GOT3 (cell line): ENCODE measurements at places on chromosomes 3 and 15.
A peak's percentile ranks its signal among the peaks of the same experiment; 100 is the strongest.

DNA sequence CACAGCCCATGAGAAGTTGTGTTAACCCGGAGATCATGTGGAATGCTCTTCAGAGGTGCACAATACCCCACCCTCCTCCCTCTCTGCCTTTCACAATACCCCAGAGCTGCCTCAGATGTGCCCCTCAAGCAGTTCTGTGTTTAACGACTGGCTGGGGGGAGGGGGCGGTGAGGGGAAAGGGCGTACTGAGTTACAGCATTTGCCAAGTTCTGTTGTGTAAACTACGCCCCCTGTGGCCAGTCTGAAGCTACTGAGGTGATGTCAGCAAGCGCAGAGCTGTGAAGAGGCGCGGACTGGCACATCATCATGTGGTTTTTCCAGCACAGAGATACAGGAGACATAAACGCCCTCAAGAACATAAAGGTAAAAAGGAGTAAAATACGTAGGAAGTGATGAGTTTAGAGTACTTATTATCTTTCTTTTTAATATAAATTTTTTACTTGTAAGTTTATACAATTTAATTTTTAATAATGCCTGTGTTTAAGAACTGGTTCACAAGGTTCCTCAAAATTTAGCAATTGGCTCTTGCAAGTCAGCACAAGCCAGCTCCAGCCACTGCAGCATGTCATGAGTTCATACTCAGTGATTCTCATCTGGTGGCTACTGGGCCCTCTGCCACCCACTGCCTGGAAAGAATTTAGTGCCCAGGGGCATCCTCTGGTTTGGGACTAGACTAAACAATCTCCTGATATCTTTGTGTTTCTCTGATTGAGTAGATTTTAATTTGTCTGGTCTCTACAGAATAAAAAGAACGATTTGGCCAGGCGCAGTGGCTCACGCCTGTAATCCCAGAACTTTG lies 1.7 kb downstream of the EPB42 start:
- no peak for DNase-seq

DNA sequence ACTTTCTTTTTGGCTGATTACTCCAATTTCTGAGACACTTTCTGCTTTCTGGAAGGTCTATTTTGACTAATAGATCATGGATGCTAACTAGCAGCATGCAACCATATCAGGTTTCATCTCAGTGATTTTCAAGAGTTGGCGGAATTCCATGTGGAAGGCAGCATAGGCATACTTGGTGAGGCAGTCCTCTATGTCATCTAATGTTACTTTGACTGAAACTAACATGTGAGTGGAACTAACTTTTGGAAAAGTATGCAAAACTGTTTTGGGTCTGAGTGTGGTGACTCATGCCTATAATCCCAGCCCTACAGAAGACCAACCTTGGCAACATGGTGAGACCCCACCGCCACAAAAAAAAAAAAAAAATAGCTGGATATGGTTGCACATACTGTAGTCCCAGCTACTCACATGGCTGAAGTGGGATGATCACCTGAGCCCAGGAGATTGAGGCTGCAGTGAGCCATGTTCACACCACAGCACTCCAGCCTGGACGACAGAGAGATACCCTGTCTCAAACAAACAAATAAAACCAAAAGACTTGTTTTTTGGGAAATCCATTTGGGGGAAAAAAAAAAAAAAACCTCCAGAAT lies 1033.7 kb downstream of the ROBO1 start:
- DNase-seq, result no peak

DNA sequence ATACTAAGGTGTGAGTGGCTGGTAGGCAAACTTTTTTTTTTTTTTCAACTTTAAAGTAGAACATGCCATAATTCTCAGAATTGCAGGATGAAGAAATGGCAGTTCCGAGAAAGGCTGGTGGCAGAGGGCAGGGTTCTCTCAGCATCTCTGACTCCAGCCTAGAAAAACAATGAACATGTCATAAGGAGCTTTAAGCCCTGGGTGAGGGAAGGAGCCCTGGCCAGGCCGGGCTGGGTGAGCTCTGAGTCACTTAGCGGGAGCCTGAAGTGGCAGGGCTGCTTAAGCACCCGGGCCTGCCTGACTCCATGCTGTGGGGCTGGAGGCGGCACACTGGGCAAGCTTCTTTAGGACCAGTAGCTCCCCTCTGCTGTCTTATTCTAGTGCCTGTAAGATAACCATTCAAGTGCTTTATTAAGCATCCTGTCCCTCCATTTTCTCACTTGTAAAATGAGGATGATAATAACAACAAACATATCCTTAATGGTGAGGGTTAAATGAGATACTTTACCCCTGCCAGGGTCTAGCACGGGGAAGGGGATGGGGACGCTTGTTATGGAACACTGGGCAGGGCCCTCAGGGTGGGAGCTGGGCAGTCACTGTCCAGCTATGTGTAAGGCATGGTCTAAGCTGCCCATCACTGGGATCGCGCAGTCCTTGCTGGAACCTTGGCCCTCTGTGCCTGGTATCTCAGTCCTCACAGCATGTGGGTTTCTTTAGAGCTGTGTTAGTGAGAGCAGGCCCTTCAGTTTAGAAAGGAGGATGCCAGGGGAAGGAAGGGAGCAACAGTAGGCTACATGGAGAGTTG lies 18.4 kb downstream of the SMAD6 start:
- DNase-seq, result no peak

GRCh38 chr15:81092559-81092902 lies 41.5 kb upstream of the CFAP161 start:
- no peak for DNase-seq

DNA sequence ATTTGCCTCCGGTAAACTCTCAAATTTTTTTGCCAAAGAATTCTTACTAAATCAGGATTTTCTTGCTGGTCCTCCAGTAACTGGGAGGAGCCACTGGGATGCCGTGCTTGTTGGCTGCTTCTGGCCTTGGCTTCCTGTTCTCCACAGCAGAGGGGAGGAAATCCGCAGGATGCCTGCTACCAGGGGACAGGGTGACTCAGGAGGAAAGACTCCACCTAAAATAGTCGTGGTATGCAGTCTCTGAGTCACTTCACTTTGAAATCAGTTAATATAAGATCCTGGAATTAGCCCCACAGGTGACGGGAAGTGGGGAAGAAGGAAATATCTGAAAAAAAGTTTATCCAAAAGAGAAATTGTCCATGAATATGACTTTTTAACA lies 6.5 kb upstream of the TM4SF18 start:
- peak; percentile 30 for DNase-seq

DNA sequence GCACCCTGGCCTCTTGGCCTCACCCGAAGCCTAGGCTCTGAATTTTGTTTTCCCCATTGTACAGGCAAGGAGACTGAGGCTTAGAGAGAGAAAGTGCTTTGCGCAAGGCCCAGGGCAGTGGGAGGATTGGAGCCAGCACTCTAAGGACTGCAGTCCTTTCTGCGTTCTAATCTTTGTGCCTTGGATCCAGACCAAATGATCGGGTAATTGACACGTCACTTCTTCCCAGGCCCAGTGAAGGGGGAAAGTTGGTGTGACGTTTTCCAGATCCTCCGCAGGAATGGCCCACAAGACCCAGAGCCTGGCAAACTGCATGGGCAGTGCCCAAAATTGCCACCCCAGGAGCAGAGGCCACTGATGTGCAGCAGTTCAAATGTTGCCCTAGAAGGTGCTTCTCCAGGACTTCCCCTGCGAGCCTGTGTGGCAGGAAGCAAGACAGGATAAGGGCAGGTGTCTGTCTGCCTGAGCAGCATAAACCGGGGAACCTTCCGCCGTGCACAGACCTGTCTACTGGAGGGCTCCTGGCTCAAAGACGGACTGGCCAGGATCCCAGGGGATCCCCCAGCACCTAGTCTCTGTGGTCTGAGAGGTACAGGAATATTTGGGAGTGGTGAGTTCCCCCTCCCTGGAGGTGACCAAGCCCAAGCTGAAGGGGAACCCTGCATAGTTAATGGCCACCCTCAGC lies 194.5 kb upstream of the TLE3 start:
- no peak for DNase-seq

GRCh38 chr3:11477407-11477911 lies 166.3 kb downstream of the VGLL4 start:
- DNase-seq, result no peak

GRCh38 chr15:98684436-98684835 lies 36.1 kb downstream of the IGF1R start:
- DNase-seq, result no peak

DNA sequence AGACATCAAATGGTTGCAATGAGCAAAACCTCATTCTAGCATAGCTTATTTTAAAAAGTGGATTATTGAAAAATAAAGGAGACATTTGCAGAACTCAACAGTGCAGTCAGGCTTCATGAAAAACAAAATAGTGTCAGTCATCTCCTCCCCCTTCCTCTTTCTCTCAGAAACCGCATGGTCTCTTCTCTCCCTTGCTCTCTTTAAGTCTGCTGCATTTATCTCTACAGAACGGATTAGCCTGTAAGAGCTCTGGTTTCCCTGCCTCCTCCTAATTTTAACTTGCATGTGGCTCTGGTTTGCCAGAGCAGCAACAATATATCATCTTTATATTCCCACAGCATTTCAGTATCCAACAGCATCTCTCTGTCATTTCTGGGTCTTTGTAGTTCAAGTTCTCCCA lies 609.0 kb downstream of the MECOM start:
- DNase-seq, result no peak

DNA sequence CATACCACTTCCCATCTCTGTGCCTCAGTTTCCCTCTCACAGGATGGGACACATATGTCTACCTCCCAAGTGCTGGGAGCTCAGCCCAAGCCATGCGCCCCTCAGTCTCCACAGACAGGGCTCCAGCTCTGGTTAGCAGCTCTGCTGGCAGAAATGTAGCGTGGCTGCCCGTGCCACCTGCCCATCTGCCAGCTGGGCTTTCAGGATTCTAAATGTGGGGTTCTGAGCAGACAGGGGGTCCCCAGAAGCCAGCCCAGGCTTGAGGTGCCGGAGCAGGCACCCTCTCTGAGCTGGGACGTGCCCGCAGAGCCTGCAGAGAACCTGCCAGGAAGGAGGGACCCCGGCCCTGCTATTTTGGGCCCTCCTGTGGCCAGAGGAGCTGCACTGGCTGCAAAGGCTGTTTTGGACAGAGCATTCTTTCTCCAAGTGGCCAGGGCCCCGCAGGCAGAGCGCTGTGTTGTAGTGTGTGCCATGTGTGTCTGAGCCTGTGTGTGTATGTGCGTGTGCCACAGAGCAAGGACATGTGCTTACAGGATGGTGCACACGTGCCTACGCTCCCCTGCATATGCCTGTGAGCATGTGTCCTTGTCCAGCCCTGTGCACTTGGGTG lies 31.7 kb downstream of the PSTPIP1 start:
- DNase-seq, result no peak

GRCh38 chr3:183094711-183095110 lies 4.6 kb downstream of the MCCC1 start:
- no peak for DNase-seq

DNA sequence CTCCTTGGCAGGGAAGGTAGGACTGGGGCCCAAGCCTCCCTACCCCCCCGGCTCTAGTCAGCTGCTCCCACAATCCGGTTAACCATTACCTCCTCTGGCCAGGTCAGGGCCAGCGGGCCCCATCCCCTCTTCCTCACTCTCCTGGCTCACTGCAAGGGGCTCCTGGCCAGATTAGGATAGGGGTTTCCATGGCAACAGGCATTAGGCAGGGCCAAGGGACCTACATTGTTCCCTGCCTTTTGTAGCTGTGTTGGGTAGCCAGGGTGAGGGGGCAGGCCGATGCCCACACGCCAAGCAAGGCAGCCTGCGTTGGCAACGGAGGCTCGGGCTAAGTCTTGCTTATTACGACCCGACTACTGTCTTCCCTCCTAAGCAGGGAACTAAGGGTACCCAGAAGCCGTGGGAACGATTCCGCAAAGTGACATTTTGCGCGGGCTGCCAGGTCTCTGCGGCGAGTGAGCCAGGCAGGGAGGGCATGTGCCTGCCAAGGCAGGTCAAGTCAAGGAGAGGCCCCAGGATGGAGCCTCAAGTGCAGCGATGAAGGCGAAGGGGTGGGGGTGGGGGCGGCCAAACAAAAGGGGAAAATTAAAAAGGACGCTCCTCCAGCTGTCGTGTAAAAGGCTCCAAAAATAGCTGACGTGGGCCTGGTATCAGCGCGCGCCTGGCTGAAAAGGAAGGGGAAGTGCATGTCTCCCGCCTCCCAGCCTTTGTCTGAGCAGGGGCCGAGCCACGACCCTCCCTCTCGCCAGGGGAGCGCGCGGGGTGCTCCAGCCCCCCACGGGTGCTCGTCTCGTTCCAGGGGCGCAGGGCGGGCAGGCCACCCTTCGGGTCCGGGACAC lies 919 bp downstream of the IDH2 start:
- DNase-seq, result no peak

GRCh38 chr3:14235003-14235911 lies 56.6 kb downstream of the LSM3 start:
- no peak for DNase-seq

DNA sequence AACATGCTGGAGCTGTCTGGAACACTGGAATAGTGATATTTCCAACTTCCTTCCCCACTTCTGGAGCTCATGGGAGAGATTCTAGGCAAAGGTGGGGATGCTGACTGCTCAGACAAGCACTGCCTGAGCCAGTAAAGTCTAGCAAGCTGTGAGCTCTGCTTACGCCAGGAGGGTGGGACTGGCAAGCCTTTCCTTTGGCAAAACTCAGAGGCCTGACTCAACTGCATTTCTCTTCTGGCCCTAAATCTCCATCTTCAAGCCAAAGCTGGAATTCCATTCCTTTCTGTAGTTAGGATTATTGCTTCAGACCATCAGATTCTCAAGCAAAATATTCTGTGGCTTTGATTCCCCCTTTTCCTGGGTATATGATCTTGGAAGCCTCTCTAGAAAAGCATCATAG lies 20.3 kb upstream of the EPB42 start:
- DNase-seq, result no peak

GRCh38 chr3:108125550-108126071 lies 34.8 kb upstream of the CD47 start:
- DNase-seq, result no peak

DNA sequence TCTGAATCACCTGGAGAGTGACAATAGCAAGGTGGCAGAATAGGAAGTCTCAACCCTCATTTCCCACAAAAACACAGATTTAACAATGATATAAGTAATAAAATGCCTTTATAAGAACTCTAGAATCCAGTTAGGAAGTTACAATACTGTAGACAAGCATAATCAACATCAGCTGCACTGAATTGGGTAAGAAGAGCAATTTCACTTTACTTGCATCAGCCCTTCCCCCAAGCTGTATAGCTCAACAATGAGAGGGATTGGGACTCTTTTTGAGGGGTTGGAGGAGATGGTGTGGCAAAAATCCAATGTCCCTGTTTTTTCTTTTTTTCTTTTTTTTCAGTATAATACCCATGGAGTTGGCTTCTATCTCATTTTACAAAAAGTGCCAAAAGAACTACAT lies 63.1 kb downstream of the SERP1 start:
- no peak for DNase-seq

- DNase-seq, result no peak
Observed at GRCh38 chr3:51669241-51670052, 1.6 kb upstream of the TEX264 start.

GRCh38 chr3:175185903-175186302 lies 326.8 kb downstream of the NAALADL2 start:
- no peak for DNase-seq
